ENCODE measurements at places on chromosomes 11 and 22.

DNA sequence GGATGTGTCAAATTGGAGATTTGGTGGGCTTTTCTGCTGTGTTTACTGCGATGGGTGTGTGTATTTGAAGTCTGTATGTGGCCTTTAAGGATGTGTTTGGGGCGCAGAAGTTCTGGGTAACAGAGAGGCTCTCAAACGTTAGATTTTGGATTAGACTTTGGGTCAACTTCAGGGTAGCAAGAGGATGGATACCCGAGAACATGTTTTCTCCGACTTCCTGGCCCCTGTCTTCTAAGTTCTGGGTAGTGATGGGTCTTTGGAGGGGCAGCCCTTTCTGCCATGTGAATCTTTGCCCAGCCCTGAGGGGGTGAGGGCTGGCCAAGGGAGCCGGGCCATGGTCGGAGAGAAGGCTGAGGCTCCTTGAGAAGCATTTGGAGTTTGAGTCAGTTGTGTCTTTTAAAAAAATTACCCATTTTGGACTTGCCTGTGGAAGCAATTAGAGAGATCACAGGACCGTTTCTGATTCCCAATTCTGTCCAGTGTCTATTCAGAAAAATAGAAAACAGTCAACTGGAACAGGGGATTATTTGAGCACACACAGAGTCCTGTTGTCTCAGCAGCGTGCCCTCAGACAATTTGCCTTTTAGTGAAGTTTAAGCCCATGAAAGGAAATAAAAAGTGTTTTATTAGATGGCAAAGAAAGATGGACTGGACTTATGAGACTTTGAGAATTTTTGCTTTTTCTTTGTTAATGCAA lies 114.4 kb downstream of the PTPRJ start:
- no peak for DNase-seq

GRCh38 chr11:62264004-62264403 lies 6.0 kb upstream of the SCGB2A2 start:
- no peak for DNase-seq

GRCh38 chr22:27531782-27532530 lies 269.6 kb downstream of the MN1 start:
- no peak for DNase-seq

- DNase-seq = no peak
These were observed 35.9 kb upstream of the WNT11 start for GRCh38 chr11:76242004-76242779.

- no peak for DNase-seq
These were observed 12.4 kb upstream of the DSCAML1 start for GRCh38 chr11:117809236-117810055.

DNA sequence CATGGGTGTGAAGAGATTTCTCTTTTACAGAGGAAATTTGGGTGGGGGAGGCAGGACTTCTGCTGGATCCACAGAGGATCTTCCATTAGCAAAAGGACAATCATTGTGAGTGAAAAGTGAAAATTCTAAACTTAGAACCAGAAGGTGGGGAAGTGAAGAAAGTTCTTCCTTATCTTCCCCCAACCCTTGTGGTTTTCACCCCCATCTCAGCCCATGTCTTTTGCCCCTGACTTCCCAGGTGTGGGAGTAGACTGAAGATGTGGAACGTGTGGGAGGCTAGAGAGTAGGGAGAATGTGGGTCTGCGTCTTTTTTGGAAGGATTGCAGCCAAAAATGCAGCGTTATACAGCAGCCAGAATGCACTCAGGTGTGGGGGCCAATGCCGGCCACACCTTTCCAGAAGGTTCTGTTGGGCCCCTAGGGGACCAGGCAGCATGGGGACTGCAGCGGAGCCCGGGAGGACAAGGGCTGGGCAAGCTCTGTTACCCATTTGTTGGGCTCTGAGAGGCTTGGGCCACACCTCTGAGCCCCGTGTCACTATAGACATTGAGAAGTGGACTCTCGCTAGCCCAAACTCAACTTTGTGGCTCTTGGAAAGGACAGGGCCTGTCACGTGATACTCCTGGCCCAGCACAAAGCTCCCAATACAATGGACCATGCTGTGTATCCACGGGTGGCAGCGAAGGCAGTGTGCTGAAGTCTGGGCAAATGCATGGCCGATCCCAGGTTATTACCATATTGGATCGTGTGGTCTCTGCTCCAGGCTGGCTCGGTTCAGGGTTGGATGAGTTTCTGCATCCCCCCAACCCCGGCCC lies 32.8 kb upstream of the LINC01488 start:
- no peak for DNase-seq

DNA sequence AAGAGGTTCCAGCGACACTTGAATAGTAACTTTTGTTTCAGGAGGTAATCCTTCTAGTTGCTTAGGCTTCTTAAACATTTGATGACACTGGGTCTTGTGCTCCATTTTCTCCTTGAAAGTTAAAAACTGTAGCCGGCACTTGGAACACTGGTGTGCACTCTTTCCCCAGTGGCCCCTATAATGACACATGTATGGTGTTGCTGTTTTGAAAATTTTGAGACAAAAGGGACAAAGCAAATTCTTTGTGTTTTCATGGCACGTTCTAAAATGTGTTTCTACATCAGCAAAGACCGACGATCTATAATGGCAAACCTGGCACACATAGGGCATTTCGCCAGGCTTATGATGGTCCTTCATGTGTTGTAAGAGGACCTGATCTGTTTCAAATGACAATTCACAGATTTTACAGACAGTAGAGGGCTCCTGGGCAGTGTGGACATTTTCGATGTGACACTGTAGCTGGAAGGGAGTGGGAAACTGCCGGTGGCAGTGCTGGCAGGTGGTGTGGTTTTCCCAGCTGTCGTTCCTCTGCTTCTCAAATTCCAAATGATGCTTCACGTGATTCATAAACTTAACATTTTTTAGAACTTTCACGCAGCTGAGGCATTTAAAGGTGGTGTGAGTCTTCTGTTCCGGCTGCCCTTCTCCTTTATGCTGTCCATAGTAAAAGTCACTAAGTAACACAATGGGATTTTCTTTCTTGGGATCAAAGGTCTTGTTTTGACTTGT lies 20.5 kb downstream of the ZNF280B start:
- no peak for DNase-seq

DNA sequence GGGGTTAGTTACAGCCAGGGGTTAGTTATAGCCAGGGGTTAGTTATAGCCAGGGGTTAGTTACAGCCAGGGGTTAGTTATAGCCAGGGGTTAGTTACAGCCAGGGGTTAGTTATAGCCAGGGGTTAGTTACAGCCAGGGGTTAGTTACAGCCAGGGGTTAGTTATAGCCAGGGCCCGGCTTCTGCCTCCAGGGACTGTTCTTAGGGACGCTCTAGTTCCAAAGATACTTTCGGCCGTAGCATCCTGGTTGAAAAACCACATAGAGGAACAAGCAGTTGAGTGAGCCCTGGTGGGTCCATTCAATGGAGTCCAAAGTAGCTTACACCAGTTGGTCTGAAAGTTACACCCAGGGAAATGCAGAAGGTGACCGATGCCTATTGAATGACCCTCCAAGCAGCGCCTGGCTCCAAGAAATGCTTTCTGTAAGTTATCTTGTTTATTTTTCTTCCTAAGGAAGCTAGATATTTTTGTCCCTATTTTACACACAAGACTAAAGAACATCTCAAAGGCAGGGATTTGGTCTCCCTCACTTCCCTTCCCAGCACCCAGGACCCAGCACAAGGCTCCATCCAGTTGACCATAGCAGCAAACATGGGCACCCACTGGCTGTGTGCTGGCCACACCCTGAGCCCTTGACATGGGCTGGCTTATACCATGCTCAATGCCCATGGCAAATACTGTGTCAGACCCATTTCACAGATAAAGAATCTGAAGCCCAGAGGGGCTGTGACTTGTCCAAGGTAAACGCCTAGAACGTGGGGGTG lies 49.7 kb upstream of the SHISAL1 start:
- DNase-seq = no peak

GRCh38 chr11:34300926-34301295 lies 56.9 kb downstream of the ABTB2 start:
- DNase-seq = no peak

GRCh38 chr11:92380882-92381281 lies 156.3 kb downstream of the FAT3 start:
- DNase-seq = no peak
